ENCODE measurements at places on chromosomes 6 and 20. TPM values are rescaled to one million over a fixed set of nuclear protein-coding genes. Genes with fewer than 3 reads are reported as not detected.

DNA sequence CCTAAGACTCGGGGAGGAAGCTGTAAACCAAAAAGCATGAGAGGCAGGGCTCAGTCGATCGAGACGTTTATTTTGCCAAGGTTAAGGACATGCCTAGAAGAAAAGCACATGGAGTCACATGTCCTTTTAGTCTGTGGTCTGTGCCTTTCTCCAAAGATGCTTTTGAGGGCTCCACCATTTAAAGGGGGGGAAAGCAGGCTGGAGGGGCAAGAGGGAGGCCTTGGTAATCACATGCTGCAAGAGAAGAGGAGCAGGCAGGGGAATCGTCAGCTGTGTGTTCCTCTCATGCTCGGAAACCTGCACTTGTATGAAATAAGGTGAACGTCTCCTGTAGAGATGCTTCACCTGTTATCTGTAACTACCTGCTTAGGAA is 9.1 kb upstream of the YTHDF1 start:
- DNase-seq = no peak

DNA sequence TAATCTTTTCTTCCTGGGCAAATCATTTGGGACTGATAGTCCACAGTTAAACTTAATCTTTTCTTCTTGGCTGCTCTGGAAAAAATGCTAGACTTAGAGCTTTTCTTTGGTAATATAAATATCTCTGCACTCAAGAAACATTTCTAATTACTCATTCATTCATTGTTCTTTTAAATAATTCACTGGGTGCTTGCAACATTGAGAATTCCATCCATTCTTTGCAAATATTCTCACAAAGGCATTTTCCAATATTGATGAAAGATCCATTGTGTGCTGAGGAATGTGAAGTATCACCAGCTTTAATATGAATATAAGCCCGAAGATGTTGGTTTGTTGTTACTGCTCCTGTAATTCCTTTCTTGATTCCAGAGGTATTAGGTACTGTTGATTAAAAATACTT is 38.4 kb downstream of the AKAP7 start:
- DNase-seq = peak; percentile 41

- no peak for DNase-seq
Observed at GRCh38 chr20:50642288-50642803, 49.0 kb downstream of the RIPOR3 start.

Gene DEFB124
- not detected for total RNA-seq

Gene ZNF831
- total RNA-seq = not detected

Gene LRRN4
- total RNA-seq = under 0.01 TPM

- no peak for DNase-seq
Observed at GRCh38 chr6:73030257-73030656, 195.0 kb downstream of the KHDC1L start.

DNA sequence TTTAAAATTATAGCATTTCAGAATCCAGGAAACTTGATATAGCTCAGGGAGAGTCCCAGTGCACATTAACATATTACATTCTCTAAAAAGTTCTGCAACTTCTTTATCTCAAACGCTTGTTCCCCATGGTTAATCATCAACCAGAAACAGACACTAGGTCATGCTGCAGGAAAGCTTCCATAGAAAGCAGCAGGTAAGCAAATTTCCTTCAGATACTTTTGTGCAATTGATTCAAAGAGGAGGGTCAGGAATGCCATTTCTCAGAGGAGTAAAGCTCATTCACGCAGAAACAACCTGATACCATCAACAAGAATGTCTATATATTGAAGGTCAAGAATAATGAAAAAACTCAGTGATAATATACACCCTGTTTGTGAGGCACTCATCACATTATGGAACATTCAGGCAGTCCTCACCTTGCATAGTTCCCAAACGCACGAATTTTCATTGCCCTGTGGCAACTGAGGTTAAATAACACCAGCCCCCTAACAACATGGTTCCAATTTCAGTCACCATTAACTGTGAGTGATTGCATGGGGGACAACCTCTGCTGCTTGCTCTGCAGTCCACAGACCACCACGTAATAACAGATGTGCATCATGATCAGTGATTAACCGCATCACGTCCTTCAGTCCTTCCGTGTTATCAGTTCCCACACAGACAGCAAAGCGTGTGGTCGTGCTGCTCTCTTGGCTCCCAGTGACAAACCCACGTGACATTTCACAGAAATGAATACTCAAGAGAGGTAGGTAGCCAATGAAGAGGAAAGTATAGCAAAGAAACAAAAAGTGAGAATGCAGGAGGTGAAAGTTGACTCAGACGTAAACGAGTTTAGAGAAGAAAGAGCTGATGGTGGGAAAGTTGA is 95.7 kb downstream of the LY86 start:
- DNase-seq = no peak

Gene RAB44
- total RNA-seq = not detected

DNA sequence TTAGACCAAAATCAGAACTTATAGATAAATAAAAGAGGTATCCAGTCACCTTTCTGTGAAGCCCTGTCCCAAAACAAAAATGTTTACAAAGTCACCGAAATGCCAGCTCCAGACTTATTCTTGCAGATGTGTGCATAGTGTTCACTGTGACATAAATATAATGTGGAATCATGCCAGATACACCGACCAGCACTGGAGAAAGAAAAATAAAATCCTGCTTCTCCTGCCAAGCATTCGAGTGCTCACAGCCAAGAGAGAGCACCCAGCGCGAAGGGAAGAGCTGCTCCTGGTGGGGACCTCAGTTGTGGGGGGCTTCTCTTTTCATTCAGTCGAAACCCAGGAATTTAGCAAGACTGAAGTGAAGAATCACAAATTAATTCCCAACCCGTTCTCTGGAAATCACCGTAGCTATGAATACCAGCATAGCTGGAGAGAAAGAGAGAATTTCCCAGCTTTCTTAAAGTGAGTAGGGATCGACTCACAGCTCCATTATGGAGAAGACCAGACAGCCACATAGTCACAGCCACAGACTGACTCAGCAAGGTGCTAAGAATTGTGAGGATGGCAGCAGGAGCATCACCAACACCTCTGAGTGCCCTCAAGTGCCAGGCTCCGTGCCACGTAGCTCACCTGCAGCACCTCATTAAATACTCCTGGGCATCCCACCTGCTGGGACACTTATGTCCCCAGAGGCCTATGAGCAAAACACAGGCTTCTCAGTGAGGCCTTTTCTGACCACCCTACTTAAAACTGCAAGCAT is 33.2 kb downstream of the BFSP1 start:
- peak; percentile 45 for DNase-seq

GRCh38 chr6:7580537-7580926 is 9.5 kb upstream of the SNRNP48 start:
- no peak for DNase-seq

Gene TUBB2B
- 13.3 TPM for total RNA-seq

DNA sequence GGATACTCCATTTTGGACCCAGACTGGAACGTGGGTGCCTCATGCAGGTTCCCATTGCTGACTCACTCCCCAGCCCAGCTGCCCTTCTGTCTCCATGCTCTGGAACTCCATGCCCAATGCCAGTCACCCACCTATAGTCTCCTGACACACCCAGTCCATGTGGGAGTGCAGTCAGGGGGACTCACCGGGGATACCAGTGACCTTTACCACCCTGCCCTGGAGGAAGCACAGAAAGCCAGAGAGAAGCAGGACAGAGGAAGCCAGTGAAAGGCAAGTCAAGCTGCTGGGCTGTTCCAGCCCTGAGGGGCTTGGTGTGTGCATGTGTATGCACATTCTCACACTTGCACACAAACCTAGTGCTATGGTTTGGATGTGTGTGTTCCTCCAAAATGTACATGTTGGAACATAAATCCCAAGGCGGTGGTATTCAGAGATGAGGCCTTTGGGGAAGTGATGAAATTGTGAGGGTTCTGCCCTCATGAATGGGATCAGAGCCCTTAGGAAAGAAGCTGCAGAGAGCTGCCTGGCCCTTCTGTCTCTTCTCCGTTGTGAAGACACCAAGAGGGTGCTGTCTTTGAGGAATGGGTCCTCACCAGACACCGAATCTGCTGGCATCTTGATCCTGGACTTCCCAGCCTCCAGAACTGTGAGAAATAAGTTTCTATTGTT is 121.4 kb upstream of the MAFB start:
- DNase-seq = no peak

- no peak for DNase-seq
Observed at GRCh38 chr20:62956387-62957135, 4.1 kb downstream of the SLC17A9 start.

DNA sequence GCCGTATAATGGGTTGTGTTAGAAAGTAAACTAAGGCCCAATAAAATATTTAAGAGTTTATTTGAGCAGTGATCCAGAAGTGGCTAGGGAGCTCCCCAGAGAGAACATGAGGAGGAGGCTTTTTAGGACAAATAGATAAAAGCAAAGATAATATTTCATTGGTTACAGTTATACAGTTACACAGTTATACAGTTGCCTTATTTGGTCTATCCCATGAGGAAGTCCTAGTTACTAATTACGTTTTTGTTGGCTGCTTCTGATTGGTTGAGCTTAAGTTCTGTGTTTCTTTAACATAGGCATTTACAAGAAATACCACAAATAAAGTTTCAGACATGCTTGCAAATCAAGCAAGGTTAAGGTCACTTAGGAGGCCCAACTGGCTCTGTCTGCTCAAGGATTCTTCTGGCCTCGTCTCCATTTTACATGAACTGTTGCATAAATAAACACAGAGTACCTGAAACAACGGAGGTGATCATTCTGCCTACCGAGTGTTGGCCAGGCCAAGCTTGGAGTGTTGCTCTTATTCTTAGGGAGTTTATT is 7.0 kb downstream of the UBD start:
- peak; percentile 79 for DNase-seq

Gene ZNF512B
- total RNA-seq = 6.5 TPM

GRCh38 chr20:14845199-14846160 is 508.1 kb upstream of the FLRT3 start:
- no peak for DNase-seq

DNA sequence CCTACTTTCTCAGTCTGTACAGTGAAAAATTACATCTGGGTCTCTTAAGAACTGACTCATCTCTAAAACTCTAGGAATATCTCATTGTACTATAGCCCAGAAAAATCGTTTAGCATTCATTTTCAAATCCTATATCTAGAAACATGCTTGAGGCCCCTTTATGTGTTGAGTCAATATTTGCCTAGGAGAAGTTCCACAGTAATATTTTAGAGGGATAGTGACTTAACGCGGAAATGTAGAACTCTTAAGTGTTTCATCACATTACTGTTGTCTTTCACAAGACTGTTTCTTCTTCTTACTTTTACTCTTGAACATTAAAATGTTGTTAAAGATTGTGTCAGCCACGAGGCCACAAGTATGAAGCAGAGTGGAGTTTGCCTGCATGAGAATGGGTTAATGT is 23.0 kb upstream of the MYLIP start:
- peak; percentile 5 for DNase-seq

GRCh38 chr6:87671555-87672029 is 30.4 kb downstream of the AKIRIN2 start:
- no peak for DNase-seq

Gene LAMA2
- 13.3 TPM for total RNA-seq

DNA sequence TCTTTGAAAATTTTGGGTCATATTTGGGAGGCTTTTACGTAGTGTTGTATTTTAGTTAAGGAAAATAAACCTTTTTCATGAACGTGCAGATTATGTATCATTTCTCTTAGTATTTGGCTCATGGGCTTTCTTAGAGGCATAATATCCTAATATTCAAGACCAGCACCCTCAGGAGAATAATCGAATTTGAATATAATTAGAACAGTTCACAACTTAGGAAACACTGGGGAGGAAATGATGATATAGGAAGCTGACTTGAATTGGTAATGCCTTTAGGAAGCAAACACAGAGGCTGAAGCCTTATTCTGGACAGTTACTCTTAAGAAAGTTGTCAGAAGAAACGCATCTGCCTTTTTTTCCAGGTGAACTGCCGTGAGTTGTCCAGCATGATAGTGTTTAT is at the start of gene GFRAL:
GFRAL (plus strand) TSS at position 301 of the 400 bp plus-strand sequence; CDS start at position 387, 86 bp downstream.
- DNase-seq = no peak

DNA sequence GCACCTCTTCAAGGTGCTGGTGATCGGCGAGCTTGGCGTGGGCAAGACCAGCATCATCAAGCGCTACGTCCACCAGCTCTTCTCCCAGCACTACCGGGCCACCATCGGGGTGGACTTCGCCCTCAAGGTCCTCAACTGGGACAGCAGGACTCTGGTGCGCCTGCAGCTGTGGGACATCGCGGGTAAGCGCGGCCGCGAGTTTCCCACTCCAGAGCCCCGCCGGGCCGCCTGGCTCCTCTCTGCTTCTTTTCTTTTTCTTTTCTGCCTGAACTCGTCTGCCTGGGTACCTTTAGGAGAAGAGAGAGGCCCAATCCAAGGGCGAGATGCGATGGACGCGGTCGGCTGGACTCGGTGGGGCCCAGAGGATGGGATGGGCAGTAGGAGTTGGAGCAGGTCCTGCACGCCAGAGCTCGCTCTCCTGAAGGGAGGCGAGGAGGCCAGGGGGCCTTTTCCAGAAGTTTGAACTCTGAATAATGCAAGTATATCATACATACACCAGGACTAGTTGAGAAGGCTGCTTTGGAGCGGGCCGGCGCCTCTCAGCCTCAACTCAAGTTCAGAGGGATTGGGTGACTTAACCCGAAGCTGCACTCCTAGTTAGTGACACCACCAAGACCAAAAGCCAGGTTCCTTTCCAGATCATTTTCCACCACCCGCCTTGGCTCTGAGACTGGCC is 445 bp downstream of the RAB32 start:
- peak; percentile 38 for DNase-seq

Gene HMGN3
- total RNA-seq = 22.5 TPM

- DNase-seq = peak; percentile 88
Observed at GRCh38 chr6:37576336-37576737, 76.6 kb upstream of the CCDC167 start.

GRCh38 chr20:13102694-13103093 is 93.9 kb downstream of the SPTLC3 start:
- no peak for DNase-seq

- no peak for DNase-seq
Observed at GRCh38 chr6:113837170-113837569, 20.0 kb upstream of the MARCKS start.

- DNase-seq = no peak
Observed at GRCh38 chr6:158638324-158638854, 6.2 kb downstream of the DYNLT1 start.

Gene GOPC
- 50.3 TPM for total RNA-seq

DNA sequence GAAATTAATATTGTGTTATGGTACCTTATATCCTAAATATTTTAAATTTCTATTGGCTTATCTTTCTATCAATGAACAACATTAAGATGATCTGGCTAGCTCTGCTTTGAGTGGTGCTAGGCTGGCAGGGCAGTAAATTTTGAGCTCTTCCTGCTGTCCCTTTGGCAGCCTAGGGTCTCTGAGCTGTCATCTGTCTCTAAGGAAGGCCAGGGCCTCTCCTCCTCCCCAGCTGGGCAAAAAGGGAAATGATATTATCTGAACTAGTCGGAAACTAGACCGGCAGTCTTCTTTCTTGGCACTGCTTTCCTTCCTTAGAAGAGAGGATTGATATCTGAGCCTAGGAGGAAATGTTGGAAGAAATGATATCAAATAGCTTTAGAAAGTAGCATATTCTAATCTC is 176.7 kb upstream of the BTBD3 start:
- DNase-seq = no peak

GRCh38 chr6:87213364-87213763 is 58.0 kb downstream of the ZNF292 start:
- DNase-seq = no peak

GRCh38 chr20:24402188-24402587 is 67.2 kb upstream of the SYNDIG1 start:
- no peak for DNase-seq

- DNase-seq = no peak
Observed at GRCh38 chr6:129846761-129847160, 14.4 kb downstream of the TMEM244 start.

All from IMR-90 (cell line).